ENCODE measurements at places on chromosomes 3 and 15. TPM values are rescaled to one million over a fixed set of nuclear protein-coding genes. Genes with fewer than 3 reads are reported as not detected.

DNA sequence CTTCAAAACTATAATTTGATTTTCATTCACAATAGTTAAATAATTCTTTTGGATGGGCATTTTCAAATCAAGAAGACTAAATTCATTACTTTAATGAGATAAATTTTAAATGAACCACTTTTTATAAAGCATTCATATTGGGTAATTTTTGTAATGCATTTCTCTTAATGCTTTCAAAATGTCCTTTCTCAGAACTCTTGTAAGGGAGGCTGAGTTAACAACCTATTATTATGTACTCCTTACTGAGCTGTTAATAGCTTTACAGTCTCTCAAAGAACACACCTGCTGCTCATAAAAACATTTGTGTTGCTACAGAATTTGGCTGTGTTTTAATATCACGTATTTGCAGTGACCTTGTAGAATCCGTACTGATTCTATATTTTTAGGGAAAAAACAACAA lies 334.0 kb upstream of the ARL6 start:
- DNase-seq = no peak

Gene TGM4
- total RNA-seq = not detected

DNA sequence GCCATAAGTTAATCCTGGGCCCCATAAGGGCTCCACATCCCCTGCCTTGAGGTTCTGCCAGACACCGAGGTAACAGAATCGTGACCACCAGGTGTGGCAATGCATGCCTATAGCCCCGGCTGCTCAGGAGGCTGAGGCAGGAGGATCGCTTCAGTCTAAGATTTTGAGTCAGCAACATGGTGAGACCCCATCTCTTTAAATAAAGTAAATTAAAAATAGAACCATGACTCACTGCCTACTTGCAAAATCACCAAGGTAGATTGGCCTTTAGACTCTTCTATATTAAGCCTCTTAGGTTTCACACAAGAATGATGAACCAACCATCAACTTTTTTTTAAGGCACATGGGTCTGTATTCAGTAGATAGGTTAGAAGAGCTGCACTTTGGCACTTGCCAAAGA lies 9.7 kb downstream of the WDR5B start:
- no peak for DNase-seq

DNA sequence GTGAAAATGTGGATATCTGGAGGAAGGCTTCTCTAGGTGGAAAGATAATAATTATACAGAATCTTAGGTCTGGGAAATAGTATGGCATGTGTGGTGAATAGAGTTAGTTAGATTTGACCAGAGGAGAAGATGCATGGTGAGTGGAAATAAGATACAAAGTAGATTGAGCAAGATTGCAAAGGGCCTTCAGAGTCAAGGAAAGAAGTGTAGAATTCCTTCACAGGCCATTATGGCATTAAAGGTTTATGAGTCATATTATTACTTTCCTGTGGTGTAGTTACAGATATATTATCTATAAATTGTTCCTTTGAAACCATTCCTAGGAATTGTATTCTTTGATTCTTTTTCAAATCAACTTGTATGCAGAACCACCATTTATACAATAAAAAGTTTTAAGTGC lies 660.3 kb downstream of the SI start:
- no peak for DNase-seq

Gene EXD1
- not detected for total RNA-seq

Gene GATM
- 3.1 TPM for total RNA-seq

Gene SLC7A14
- total RNA-seq = not detected

Gene PROS1
- total RNA-seq = 9.6 TPM

GRCh38 chr15:80823995-80824394 lies 44.8 kb downstream of the CEMIP start:
- DNase-seq = no peak

GRCh38 chr3:81033684-81034083 lies 727.8 kb downstream of the GBE1 start:
- DNase-seq = no peak

- DNase-seq = no peak
Measured at GRCh38 chr3:41888368-41889076, 73.4 kb downstream of the ULK4 start.

Gene PLS1
- 38.8 TPM for total RNA-seq

DNA sequence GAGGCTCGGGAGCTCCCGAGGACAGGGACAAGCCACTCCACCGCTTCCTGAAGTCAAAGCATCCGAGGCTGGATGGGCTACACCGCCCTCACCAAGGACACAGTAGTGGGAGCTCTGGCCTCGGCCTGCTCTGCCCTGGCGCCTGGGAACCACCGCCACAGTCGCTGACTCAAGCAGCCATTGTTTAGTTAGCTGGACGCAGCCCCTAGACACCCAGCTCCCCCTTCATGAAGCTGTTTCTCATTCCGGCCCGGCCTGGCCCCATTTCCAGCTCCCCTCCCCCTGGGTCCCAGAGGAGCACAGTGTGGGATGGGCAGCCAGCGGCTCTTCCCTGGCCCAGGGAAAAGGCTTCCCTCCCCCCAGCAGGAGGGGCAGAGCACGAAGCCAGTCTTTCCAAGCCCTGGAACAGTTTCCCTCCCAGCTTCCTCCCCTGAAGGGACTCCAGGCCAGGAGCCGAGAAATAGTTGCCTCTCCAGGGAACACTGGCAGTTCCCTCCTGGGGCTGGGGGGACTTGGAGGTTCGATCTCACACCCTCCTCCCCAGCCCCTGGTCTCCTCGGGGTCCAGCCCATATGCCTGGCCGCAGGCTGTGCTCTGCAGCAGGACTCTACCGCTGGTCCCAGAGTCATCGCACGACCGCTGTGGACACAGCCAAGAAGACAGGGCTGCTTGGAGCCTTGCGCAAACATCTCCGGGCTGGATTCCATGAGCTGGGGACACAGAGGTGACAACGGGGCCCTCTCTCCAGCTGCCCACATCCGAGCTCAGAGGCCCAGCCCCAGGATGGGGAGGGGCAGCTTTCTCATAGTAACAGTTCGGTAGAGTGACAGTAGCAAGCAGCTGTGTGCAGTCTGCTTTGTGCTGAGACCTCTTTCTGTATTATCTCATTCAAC lies 10.0 kb downstream of the PLXND1 start:
- no peak for DNase-seq

DNA sequence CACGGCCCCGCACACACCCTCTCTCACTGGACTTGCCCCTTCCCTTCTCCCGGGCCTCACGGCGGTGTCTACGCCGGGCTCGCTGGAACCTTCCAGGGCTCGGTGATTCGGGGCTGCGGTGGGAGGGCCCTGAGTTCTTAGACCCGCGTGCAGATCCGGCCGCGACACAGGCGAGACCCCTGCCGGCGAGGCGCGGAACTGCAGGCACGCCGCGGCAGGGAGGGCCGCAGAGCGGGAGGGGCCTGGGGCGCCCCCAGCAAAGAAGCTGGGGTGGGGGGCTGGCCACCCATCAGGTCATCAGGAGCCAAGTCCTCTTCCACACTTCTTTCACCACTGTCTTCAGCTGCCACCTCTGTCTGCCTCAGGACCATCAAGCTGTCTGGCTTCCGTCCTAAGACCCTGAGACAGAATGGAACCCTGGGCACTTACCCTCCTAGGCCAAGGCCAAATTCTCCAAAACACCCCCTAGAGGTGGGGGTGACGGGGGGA lies 164.5 kb downstream of the XXYLT1 start:
- DNase-seq = no peak

Gene NR1I2
- 0.07 TPM for total RNA-seq

GRCh38 chr3:185912512-185912911 lies 25.3 kb downstream of the TRA2B start:
- DNase-seq = no peak

DNA sequence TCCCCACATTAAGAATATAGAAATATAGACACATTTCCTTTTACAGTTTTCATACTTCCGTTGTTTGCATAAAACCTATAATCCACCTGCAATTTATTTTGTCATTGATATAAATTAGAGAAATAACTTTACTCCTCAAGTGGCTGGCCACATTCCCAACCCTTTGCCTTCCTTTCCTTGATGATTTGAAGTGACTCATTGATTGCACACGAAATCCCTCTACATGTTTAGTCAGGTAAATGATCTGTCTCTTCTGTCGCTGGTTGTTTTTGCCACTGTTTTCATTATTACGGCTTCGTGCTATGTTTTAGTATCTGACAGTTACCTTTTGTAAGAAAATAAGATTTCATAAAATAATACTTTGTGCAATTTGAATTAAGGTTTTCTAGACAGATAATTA lies 272.2 kb upstream of the NR2E3 start:
- no peak for DNase-seq

DNA sequence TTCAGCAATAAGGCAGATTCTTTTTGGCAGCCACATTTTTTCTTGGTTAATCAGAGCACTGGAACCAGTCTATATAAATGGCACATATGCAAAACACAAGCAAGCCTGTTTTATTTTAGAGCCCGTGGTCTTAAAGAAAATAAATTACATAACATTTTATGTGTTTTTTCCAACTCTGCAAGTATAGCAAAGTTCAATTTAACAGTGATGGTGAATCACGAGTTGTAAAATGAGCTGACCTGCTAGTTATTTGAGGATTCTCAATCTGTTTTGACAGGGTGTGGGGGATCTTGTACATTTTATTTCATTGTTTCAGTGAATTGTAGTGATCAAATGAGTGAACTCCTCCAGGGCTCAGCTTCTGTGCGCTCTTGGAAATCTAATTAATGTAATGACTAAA lies 2.7 kb downstream of the ARHGEF26 start:
- DNase-seq = no peak

- DNase-seq = no peak
Measured at GRCh38 chr3:38110314-38111050, 26.4 kb downstream of the ACAA1 start.

DNA sequence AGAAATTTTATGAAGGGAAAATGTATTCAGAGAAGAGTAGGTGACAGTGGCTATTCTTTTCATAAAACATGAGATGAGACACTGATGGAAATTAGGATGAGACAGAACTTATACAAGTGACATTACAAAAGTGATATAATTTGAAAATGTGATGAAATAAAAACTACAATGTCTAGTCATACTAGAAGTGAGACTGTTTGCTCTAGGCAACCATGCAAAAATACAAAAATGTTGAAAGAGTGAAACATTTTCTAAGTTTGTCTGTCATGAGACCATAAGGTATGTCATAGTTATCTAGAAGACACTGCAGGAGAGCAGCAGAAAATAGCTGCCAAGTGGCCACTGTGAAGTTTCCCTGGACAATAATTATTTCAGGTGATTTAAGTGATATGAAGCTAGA lies 459.5 kb downstream of the DIPK2A start:
- no peak for DNase-seq

GRCh38 chr15:45314960-45315359 lies 62.9 kb downstream of the SLC28A2 start:
- DNase-seq = no peak

- no peak for DNase-seq
Measured at GRCh38 chr3:159974-160373, 36.6 kb upstream of the CHL1 start.

DNA sequence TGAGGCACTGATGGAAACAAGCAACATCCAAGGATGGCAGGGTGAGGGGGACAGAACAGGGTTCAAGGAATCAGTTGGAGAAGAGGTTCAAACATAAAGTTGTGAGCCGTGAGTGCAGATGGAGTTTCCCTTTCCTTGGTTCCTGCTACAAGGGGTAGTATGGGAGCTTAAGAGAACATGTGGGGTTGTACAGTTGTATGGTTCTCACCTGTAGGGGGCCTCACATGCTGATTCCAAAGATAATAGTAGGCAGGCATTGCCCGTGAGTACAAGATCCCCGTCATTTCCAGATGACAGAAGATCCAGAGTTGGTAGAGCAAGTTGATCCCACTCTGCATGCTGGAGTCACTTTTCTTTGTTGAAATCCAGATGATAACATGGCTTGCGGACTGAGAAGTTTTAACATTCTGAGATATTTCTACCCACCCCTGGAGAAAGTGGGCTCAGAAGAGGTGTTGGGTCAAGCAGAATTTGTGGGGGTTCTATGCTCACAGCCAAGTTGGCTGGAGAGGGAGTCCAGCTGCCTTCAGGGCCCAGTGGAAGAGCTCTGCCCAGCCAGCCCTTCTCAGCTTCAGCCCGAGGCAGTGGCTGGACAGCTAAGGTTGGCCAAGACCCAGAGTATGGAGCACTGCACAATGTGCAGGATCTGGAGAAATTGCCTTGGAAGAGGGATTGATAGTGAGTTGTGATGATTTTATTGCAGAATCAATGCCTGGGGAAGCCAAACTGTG lies 141.8 kb downstream of the THSD4 start:
- no peak for DNase-seq

Gene IMPG2
- 0.20 TPM for total RNA-seq

- no peak for DNase-seq
Measured at GRCh38 chr3:43997316-43997715, 244.4 kb upstream of the TOPAZ1 start.

Gene ATP10A
- 0.02 TPM for total RNA-seq

Gene GPR156
- total RNA-seq = 0.15 TPM

DNA sequence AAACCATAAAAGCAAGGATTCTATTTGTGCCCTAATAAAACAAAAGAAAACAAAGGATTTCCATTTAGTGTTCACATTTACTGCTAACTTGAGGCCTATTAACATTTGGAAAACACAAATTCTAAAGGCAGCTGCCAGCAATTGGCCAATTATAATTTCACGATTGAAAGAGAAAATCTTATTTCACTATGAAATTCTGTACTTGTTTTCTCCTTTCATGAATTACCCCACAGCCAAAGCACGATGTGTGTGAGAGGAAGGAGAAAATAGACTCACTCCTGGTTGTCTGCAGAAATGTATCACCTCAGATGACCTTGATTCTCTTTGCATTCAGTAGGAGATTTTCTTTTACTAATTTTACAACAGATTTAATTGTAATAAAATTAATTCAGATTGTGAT lies 242.8 kb upstream of the GBE1 start:
- DNase-seq = no peak

Gene RAB7A
- total RNA-seq = 233 TPM

GRCh38 chr3:108420926-108421325 lies 89.5 kb downstream of the MYH15 start:
- DNase-seq = no peak

DNA sequence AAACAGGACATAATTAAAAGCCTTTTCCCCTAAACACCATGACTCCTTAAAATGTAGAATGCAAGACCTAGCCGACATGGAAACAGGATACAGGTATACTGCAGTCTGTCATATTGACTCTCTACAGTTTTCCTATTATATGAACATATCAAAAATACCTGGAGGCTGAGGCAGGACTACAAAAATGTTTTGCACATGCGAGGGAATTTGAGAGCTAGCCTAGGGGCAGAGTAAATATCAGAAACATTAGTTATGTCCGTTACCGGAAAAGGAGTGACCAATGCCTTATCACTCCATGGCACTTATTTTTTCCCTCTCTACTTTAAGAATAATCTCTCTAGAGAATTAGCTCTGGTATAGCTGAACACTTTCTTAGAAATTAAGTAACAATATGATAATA lies 732.3 kb downstream of the TUSC7 start:
- DNase-seq = no peak

GRCh38 chr15:77584201-77584600 lies 48.5 kb downstream of the LINGO1 start:
- DNase-seq = no peak

GRCh38 chr3:81716870-81717509 lies 44.5 kb downstream of the GBE1 start:
- DNase-seq = no peak

GRCh38 chr3:86782286-86782685 lies 208.7 kb downstream of the VGLL3 start:
- no peak for DNase-seq

Gene RSRC1
- 37.1 TPM for total RNA-seq

Gene DNAH1
- total RNA-seq = 5.5 TPM

- no peak for DNase-seq
Measured at GRCh38 chr15:38652998-38653397, 88.4 kb upstream of the RASGRP1 start.

Gene REC114
- total RNA-seq = not detected

Gene CCR3
- total RNA-seq = not detected
